ENCODE measurements at places on chromosomes 7 and 10.

DNA sequence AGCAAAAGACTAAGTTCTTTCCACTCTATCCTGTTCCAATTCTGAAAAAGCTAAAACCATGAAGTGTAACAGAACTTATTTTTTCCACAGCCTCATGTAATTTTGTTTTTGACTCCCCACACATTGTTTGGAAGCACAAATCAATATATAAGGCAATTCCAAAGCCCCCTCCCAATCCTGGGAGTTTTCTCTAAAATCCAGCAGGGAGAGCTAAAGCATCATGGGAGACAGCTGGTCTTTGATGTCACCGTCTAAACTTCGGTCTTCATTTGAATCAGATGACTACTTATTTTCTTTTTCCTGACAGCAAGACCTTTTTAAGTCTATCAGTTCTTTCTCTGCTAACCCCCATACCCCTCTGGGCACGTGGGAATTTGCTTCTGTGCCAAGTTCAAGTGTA lies 33.3 kb upstream of the PON1 start:
- DNase-seq, result no peak

GRCh38 chr7:138934861-138935260 lies 46.3 kb downstream of the KIAA1549 start:
- DNase-seq, result no peak

DNA sequence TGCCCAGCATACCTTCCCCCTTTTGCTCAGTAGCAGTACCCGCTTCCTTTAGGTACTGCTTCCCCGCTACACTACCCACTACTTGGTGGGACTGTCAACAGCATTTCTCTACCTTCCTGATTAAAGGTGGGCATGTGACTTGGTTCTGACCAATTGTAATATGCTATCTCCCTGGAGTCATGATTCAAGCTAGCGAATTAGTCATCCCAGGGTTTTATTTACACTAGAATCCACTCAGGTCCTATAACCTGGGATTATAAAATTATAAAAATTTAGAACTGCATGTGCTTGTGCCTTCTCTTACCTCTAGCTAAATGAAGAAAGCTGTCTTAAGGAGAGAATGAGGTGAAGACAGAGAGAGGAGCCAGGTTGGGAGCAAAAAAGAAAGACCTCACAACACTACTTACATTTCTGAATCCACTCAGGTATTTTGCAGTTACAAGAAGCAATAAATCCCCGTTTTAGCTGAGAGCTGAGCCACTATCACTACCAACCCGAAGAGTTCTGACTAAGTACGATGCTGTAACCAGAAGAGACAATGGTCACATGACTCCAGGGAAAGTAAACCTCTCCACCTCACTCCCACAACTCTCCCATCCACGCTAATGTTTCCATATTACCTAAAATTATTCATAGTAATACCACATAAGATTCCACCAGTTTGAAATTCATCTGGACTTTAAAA lies 9.7 kb downstream of the GBX1 start:
- no peak for DNase-seq

DNA sequence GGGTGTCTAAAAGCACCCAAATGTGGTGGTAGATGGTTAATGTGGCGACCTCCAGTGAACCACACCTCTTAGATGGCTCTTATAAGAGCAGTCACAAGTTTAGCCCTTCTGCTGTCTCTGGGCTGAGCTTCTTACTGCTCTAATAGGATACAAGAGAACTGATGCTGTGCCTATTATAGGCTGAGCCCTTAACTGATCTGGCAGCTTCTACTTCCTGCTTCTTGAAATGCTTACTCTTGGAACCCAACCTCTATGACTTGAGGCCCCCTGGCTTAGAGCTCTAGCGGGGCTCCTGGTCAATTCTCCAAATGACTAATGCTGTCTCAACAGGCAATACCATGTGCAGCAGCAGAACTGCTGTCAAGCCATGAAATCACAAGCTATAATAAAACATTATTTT lies 35.0 kb upstream of the LSM8 start:
- no peak for DNase-seq

DNA sequence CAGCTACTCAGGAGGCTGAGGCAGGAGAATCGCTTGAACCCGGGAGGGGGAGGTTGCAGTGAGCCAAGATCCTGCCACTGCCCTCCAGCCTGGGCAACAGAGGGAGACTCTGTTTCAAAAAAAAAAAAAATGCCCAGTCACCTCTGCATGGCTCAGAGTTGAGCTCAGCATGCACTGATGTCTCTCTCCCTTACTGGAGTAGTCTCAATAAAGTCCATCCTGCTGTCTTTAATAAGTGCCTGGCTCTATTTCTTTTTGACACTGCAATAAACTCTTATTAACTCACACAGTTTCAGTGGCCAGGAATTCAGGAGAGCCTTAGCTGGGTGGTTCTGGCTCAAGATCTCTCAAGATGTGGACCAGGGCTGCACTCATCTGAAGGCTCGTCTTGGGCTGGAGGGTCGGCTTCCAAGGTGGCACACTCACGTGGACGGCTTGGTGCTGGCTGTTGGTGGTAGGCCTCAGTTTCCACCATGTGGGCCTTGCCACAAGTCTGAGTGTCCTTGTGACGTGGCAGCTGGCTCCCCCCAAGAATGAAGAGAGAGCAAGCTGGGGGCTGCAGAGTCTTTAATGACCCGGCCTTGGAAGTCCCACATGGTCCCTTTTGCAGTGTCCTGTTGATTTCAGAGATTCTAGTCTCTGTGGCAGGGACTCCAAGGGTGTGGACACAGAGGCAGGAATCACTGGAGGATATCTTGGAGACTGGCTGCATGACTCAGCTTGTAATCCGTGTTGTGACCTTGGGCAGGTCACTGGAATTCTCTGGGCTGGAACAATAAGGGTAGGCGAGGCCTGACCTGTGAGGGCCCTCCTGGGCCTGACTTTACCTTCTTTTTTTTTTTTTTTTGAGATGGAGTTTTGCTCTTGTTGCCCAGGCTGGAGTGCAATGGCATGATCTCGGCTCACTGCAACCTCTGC lies 85.9 kb upstream of the KMT2C start:
- no peak for DNase-seq

DNA sequence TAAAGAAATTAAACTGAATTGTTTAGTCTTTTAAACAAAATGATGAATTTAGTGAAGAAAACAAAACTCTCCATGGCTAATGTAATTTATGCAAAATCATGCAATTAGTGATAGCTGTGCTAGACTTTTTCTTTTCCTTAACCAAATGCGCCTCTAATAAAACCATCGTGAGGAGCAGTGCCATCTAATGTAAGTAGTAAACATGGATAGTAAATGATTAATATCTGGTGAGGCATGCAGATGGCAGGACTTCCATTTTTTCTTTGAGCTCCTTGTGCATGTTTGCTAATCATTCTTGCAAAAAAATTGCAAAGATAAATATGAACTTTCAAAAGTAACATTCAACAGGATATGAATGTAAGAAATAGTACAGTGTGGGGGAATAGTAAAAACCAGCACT lies 2.3 kb downstream of the INSYN2A start:
- DNase-seq, result no peak

- DNase-seq, result no peak
These were observed 95.7 kb upstream of the SFMBT2 start for GRCh38 chr10:7506571-7506970.

GRCh38 chr10:64682043-64682442 lies 1160.8 kb downstream of the REEP3 start:
- DNase-seq, result no peak

- DNase-seq, result no peak
These were observed 57.8 kb downstream of the RASGEF1A start for GRCh38 chr10:43209074-43209455.

- no peak for DNase-seq
These were observed 38.9 kb downstream of the DENND2A start for GRCh38 chr7:140601566-140602174.

DNA sequence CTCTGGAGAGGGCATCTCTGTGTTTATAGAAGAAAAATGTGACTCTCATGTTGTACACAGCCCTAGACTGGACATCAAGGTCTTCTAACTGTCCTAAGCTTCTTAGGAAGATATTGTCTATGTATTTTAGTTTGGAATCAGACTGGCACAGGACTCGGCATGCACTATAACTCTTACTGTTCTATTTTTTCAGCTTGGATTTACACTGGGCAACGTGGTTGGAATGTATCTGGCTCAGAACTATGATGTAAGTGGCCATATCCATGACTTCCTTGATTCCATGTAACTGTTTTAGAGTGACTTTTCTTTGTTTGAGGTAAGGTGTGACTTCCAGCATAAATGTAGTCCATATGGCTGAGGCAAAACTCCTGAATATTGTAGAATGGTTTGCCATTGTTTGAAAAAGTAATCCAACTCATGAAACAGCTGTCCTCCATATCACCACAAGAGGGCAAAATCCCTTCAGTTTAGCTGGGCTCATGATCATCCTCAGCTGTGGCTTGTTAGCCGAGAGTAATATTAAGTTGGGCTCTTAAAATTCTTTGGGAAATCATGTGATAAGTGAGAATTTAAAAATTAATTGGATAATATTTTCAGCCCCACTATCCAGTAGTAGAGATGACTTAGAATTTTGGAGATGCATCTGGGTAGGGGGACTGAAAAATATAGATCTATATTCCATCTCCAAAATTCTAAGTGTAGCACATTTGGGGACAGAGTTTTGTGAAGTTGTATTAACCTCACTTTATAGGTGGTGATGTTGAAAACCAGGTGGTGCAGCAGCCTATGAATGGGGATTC lies 10.4 kb downstream of the STMP1 start:
- no peak for DNase-seq

GRCh38 chr7:123270570-123270969 lies 70.8 kb upstream of the SLC13A1 start:
- no peak for DNase-seq

GRCh38 chr7:326273-326672 lies 36.3 kb downstream of the FOXL3 start:
- DNase-seq, result no peak

GRCh38 chr7:107133396-107133795 lies 35.4 kb upstream of the HBP1 start:
- no peak for DNase-seq

GRCh38 chr10:100519311-100520051 lies at the start of gene SEC31B:
TSS of gene SEC31B (minus strand) at chr10:100519861. CDS start at chr10:100516952, 2,909 bp downstream.
- DNase-seq, result peak; percentile 73

- DNase-seq, result no peak
These were observed 188.2 kb downstream of the TEX36 start for GRCh38 chr10:125494651-125495239.

DNA sequence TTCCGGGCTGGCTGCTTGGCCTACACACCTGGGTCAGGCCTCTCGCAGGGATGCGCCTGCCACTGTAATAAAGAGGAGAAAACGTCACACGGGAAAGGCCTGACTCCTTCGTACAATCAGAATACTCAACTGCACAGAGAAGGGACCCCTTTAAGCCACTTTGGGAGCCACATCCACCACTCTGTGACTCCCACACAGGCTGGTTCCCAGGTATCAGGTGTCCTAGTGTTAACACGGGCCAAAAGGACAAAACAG lies 5.8 kb upstream of the ZNF736 start:
- DNase-seq, result no peak

GRCh38 chr10:35950226-35950625 lies 308.1 kb upstream of the FZD8 start:
- DNase-seq, result no peak

DNA sequence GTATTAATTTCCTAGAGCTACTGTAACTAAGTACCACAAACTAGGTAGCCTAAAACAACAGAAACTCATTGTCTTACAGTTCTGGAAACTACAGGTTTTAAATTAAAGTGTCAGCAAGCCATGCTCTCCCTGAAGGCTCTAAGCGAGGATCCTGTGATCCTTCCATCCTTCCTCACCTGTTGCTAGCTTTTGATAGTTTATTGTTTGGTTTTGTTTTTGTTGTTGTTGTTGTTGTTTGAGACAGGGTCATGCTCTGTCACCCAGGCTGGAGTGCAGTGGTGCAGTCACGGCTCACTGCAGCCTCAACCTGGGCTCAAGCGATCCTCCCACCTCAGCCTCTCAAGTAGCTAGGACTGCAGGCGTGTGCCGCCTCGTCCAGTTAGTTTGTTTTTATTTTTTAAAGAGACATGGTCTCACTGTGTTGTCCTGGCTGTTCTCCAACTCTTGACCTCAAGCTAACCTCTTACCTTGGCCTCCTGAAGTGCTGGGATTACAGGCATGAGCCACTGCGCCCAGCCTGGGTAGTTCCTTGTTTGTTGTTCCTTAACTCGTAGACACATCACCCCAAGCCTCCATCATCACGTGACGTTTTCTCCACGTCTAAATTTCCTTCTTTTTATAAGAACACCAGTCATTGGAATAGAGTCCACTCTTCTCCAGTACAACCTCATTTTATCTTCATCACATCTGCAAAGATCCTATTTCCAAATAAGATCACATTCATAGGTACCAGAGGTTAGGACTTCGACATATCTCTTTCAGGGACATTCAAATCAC lies 109.1 kb downstream of the AKR1D1 start:
- no peak for DNase-seq

DNA sequence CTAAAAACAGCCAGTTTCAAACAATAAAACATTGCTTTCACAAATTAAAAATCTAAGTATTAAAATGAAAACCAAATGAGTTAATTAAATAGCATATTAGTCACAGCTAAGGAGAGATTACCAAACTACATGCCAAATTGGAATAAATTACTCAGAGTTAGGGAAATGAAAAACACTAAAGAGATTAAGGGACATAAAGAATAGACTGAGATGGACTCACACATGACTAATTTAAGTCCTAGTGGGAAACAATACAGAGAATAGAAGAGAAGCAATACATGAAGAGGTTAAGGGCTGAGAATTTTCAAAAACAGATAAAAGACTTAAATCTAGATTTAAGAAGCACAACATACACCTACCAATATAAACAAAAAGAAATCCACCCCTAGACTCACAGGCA lies 110.6 kb downstream of the ZFAND4 start:
- no peak for DNase-seq

DNA sequence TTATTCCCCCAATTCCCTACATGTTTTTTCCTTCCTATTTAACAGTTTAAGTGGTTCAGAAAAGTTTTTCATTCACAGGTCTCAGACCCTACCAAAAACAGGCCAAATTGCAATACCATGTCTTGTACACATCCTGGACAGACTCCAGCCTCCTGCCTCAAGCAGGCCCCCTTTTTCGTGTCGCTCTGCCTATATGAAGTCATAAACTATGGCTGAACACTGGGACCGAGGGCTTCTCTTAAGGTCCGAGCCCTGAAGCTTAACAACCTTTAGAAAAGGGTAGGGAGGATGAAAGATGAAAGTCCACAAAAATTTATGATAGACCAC lies 1.4 kb downstream of the FBXW4 start:
- DNase-seq, result no peak

DNA sequence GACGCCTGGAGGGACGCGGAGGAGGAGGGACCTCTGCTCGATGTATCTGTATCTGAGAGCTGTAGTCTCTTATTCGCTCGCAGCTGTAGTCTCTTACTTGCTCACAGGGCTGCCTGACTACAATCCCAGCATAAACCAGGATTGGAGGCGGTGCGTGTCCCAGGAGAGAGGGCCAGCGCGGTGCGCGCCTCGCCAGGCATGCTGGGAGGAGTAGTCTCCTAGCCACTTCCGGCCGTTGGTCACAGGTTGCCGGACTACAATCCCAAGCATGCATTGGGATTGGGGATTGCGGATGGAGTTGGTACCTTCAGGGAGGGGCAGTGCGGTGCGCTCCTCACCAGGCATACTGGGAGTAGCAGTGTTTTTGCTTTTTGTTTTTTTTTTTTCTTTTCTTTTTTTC lies 421.7 kb upstream of the NUPR2 start:
- DNase-seq, result no peak
